ENCODE measurements at places on chromosomes 1 and 21. TPM values are rescaled to one million over a fixed set of nuclear protein-coding genes. Genes with fewer than 3 reads are reported as not detected.

Gene SOX13
- total RNA-seq = 24.4 TPM

Gene OR2T2
- not detected for total RNA-seq

Gene C1orf94
- total RNA-seq = not detected

Gene GUCA2B
- not detected for total RNA-seq

Gene PRRX1
- total RNA-seq = 4.4 TPM

Gene PTGFRN
- total RNA-seq = 12.8 TPM

Data from thoracic aorta endothelial cell (primary cell).